Thymus (tissue), 14 donors: ENCODE measurements at places on chromosomes 7 and 10. TPM values are rescaled to one million over a fixed set of nuclear protein-coding genes. Genes with fewer than 3 reads are reported as not detected.

The ZNF92 gene
- polyA plus RNA-seq, result 11.4 TPM

The EVX1 gene
- 0.05 TPM for polyA plus RNA-seq

The ADAMTS14 gene
- 1.2 TPM for polyA plus RNA-seq

The GAD2 gene
- polyA plus RNA-seq, result 0.05 TPM

The PAX2 gene
- 0.43 TPM for polyA plus RNA-seq

The SLC26A3 gene
- 0.11 TPM for polyA plus RNA-seq

The SDK1 gene
- polyA plus RNA-seq, result 7.8 TPM

The METTL27 gene
- 1.3 TPM for polyA plus RNA-seq

The TRIM50 gene
- polyA plus RNA-seq, result 0.21 TPM

The PTEN gene
- 70.9 TPM for polyA plus RNA-seq

The PRPS1L1 gene
- polyA plus RNA-seq, result not detected

The MMD2 gene
- 0.07 TPM for polyA plus RNA-seq

The CLDN4 gene
- polyA plus RNA-seq, result 38.4 TPM

The SPDYE5 gene
- polyA plus RNA-seq, result 0.09 TPM

The AP1S1 gene
- 48.5 TPM for polyA plus RNA-seq

The AOAH gene
- 47.1 TPM for polyA plus RNA-seq

The GOLGA7B gene
- polyA plus RNA-seq, result 0.96 TPM

The ERVW-1 gene
- polyA plus RNA-seq, result 0.14 TPM

The CPA4 gene
- polyA plus RNA-seq, result 0.96 TPM

The HEPACAM2 gene
- 0.66 TPM for polyA plus RNA-seq

The SORCS1 gene
- polyA plus RNA-seq, result 1.1 TPM

The OR9A2 gene
- not detected for polyA plus RNA-seq

The COX19 gene
- 11.6 TPM for polyA plus RNA-seq

The EEPD1 gene
- 16.9 TPM for polyA plus RNA-seq

The NPY gene
- polyA plus RNA-seq, result 2.4 TPM

The PHYHIPL gene
- 1.9 TPM for polyA plus RNA-seq

The MCM10 gene
- 0.27 TPM for polyA plus RNA-seq

The CALHM1 gene
- polyA plus RNA-seq, result 0.05 TPM
